Activated T-cell treated with anti-CD3 and anti-CD28 coated beads for 24 hours (primary cell): ENCODE measurements at places on chromosomes 1 and 21.
A peak's percentile ranks its signal among the peaks of the same experiment; 100 is the strongest.

- no peak for DNase-seq
Measured at GRCh38 chr1:248822148-248823032, 3.3 kb downstream of the SH3BP5L start.

GRCh38 chr1:7808253-7808844, 24.3 kb downstream of the PER3 start:
- no peak for DNase-seq

DNA sequence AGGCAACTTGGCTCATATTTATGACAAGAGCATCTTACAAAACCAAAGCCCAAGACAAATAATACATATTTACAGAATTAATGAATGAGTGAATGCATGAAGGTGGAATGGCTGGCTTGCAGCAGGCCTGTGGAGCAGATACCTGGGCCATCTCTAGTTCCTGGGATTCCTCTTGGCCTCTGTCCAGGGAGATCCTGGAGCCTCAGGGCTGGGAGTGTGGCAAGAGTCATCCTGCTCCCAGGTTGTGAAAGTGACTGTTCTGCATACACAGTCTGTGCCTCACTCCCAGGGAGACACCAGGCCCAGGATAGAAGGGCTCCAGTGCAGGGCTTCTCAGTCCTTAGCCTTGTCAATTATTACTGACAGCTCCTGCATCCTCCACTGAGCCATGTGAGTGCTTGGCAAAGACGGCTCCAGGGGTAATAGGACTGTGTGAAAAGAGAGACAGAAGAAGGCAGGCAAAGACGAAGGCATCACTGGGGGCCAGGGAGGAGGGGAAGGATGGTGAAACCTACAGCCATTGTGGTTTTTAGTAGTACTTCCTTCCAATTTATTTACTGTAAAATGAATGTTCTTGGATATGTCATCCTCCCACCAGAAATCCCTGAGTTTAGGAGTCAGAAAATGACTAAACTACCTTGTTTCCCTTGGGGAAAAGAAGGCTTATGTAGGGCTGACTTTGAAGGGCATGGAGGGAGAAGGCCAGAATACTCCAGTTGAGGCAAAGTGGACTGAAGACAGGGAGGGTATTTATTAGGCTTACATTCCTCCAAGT, 14.3 kb upstream of the KPRP start:
- DNase-seq = no peak

GRCh38 chr1:47599777-47600176, 161.9 kb downstream of the FOXD2 start:
- no peak for DNase-seq

- no peak for DNase-seq
Measured at GRCh38 chr1:22751124-22751531, 40.5 kb downstream of the EPHB2 start.

GRCh38 chr1:14578156-14578555, 20.3 kb upstream of the KAZN start:
- no peak for DNase-seq

DNA sequence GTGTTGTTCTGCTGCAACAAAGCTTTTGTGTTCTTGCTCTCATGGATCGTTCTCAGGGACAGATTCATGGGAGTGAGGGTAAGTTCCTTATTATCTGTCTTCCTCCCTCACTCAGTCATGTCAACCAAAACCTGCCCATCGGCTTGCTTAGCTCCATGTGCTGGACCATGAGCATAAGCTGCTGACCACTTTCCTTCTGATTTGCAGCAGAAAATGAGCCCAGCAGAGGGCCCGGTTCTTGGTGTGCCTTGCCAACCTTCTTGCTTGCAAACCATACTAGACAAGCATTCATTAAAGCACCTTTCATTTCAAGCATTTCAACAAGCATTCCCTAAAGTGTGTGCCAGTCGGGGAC, 64.0 kb upstream of the COA6 start:
- DNase-seq = no peak

- no peak for DNase-seq
Measured at GRCh38 chr21:31887391-31887841, 14.6 kb downstream of the HUNK start.

GRCh38 chr1:117120774-117121588, 568 bp downstream of the TRIM45 start:
- peak; percentile 7 for DNase-seq

DNA sequence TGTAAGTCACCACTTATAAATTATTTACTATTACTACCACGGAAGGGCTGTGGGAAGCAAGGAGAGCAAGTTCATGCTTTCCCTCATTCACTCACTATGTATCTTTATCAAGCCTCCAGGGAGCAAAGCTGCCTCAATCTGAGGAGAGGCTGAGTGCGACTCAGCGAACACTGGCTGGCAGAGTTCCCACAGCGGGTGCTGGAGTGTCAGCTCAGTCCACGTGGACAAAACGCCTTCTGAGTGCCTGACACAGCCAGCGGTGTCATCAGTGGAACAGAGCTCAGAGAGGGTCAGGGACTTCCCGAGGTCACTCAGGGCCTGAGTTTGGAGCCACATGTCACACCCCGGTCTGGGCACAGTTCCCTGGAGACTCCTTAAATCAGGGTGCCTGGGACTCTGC, 16.9 kb downstream of the MATN1 start:
- no peak for DNase-seq

DNA sequence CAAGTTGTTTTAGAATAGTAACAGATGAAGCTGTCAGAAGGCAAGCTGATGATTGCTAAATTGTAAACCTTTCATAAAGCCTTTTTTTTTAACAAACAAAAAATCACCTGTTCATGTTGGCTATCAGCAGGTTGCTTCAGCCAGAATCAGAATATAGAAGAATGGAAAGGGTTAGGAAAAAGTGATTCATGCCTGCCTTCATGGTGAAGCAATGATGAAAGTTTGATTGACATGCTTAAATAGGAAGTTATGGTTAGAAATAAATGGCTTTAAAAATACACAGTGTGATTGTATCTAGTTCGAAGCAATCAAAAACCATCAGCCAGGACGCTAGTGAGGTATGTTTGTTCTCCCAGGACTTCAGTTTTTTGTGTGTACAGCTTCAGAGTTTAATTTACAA, 37.9 kb downstream of the GABPA start:
- no peak for DNase-seq

DNA sequence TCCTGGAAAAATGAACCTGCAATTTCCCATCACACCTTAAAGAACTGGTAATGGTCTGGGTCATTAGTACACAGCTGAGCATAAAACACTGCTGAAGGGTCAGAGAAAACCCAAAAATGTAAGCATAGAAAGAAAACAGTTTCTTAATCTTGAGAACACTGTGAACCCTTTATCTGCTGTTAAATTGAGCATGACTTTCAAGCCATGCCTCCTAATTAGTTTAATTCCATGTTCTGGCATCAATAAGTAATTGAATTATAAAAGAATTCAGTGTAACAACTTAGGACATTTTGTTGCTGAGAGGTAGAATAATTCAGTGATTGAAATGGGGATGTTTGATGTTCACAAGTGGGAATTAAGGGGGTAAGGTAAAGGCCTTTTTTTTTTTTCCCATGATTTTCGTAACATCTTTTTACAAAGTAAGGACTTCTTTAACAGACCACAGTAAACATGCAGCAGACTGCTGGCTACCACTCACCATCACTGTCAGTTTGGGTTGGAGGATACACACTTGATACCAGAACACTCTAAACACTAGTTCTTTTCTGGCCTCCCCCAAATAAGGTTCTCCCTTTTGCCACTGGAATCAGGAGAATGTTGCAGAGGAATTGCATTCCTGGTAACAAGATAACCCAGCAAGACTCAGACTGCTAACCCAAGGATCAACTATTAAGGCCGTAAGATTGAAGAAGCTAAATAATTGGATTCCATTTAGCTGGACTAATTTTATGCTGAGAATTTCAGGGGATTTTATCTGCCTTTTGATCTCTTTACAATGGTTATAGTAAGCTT, 3.0 kb downstream of the RWDD3 start:
- DNase-seq = no peak

- DNase-seq = no peak
Measured at GRCh38 chr1:206744683-206745082, 25.9 kb upstream of the IL19 start.

DNA sequence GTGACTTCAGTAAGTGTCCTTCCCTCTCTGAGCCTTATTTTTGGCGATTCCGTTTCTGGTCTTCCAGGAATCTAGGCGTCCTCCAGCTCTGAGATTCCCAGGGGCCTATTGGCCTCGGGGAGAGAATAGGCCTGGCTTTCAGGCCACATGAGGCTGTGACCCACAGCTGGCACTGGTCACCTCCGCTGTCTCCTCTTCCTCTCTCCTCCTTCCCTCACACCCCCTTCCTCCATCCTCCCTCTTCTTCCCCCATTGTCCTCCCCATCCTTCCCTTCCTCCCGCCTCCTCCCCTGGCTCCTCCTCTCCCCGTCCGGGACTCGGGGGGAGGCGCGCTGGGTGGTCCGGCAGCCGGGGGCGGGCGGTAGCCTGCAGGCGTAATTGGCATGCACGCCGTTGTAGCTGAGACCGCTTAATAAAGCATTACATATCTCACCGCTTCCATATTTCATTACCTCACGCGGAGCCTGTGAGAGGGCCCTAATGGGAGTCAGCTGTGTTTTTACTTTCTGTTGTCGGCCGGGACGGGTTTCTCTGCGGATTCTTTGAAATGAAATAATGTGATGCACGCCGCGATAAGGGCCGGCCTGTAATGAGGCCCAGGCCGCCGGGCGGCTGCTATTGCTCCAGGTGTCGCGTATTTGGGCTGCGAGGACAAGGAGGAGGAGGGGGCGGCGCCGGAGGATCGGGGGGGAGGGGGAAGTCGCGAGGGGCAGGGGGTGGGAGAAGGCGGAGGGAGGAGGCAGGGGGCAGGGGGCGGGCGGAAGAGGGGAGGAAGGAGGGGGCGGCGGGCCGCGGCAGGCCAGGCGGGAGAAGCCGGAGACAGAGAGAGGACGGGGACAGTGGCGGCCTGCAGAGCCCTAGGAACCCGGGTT, 95.3 kb downstream of the FOXD2 start:
- no peak for DNase-seq
